ENCODE measurements at places on chromosomes 13 and 19. TPM values are rescaled to one million over a fixed set of nuclear protein-coding genes. Genes with fewer than 3 reads are reported as not detected.

- DNase-seq: no peak
- no peaks in the 10 kb centered on the region for H3K36me3 ChIP-seq
- no peak overlapping the region for H3K27ac ChIP-seq
- H3K27me3 ChIP-seq: no peaks in the 10 kb centered on the region
- H3K4me1 ChIP-seq: no peaks in the 10 kb centered on the region
- H3K4me3 ChIP-seq: no peak overlapping the region
Observed at GRCh38 chr19:53773999-53774398, 50.1 kb downstream of the NLRP12 start.

GRCh38 chr19:29623726-29624488, 17.8 kb downstream of the POP4 start:
- no peaks in the 10 kb centered on the region for H3K27me3 ChIP-seq
- DNase-seq: no peak
- H3K4me1 ChIP-seq: peaks cover 3% of the 10 kb centered on the region

DNA sequence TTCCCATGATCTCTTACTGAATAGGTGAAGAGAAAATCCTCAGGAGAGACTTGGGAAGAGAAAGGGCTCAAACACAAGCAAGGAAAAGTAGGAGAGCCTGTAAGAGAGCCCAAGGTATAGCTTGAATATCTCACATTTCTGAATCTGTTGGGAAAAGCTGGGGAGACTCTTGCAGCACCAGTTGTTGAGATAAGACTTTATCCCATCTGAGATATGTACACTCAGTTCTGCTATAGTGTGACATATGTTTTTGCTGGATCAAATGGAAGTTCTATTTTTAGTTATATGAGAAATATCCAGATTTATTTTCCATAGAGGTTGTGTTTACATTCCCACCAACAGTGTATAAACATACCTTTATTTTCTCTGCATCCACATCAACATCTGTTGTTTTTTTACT, 246.1 kb downstream of the NDFIP2 start:
- no peak for DNase-seq
- no peak overlapping the region for H3K4me3 ChIP-seq
- no peaks in the 10 kb centered on the region for H3K27me3 ChIP-seq
- no peak overlapping the region for H3K27ac ChIP-seq
- peaks cover 30% of the 10 kb centered on the region for H3K4me1 ChIP-seq
- H3K36me3 ChIP-seq: no peaks in the 10 kb centered on the region

- no peak overlapping the region for H3K27ac ChIP-seq
- H3K36me3 ChIP-seq: no peaks in the 10 kb centered on the region
- no peaks in the 10 kb centered on the region for H3K27me3 ChIP-seq
Observed at GRCh38 chr19:29965492-29965891, 23.5 kb downstream of the URI1 start.

The C13orf42 gene
- not detected for total RNA-seq

The ZNF709 gene
- 3.4 TPM for total RNA-seq

DNA sequence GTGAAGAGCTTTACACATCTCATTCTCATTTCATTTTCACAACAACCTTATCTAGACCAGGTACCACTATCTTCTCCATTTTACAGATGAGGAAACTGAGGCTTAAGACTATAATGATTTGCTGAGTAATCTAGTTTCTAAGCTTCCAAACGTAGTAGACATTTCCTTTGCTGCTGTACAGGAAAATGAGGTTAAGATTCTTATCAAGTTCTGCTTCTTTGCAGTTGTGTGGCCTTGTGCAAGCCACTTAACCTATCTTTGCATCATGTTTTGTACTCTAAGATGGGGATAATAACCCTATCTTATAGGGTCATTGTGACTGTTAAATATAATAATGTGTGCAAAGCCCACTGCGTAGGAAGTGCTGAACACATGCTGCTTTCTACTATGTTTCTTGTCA, 307.9 kb downstream of the HS6ST3 start:
- H3K36me3 ChIP-seq: no peaks in the 10 kb centered on the region
- no peak overlapping the region for H3K27ac ChIP-seq
- no peak overlapping the region for H3K4me3 ChIP-seq
- no peaks in the 10 kb centered on the region for H3K4me1 ChIP-seq

DNA sequence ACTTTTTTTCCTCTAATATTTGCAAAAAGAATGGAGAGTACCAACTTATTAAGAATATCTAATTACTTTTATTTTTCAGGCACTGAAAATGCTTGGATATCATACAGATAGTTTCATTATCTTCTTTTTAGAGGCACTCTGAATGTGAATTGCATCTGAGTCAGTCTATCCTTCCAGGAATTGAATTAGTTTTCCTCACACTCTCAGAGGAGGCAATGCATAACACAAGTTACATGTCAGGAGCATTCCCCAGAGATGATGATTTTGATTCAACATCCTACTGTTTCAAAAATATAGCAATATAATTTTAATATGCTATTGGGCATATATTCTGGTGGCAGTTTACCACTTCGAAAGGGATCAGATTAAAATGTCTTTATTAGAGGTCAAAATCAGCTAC, 1315.4 kb downstream of the PCDH9 start:
- H3K27ac ChIP-seq: peak overlapping the region; percentile 29
- H3K4me1 ChIP-seq: peaks cover 5% of the 10 kb centered on the region
- H3K4me3 ChIP-seq: no peak overlapping the region

The PRTN3 gene
- not detected for total RNA-seq

The HSH2D gene
- 2.0 TPM for total RNA-seq

DNA sequence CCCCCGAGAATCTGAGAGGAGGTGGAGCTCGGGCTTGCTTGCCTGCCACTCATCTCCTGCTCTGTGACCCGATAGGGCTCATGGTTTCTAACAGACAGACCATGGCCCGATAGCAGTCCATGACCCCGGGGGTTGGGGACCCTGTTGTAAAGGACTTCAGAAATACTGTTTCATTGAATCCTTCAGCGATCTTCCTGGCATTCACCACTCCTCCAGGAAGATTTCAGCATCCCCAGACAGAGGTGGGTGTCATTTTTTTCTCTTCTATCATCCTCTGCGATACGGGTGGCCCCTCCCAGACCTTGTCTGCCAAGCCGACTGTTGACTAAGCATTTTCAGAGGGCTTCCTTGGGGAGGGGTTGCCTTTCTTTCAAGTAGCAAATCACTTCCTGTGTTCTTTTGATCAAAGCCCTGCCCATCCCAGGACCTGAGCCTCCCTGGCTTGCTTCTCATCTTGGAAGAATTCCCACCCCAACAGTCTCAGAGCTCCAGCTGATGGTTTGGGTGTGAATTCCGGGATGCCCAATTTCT, 1.7 kb downstream of the MYO1F start:
- peaks cover 5% of the 10 kb centered on the region for H3K27me3 ChIP-seq
- no peak for DNase-seq
- H3K36me3 ChIP-seq: no peaks in the 10 kb centered on the region
- peak overlapping the region; percentile 17 for H3K4me3 ChIP-seq

GRCh38 chr19:13154241-13154778, 4.1 kb downstream of the IER2 start:
- H3K36me3 ChIP-seq: peaks cover 10% of the 10 kb centered on the region
- peak; percentile 94 for DNase-seq
- no peaks in the 10 kb centered on the region for H3K27me3 ChIP-seq
- peak overlapping the region; percentile 91 for H3K27ac ChIP-seq
- peak overlapping the region; percentile 97 for H3K4me3 ChIP-seq

The ZNF329 gene
- 7.5 TPM for total RNA-seq

DNA sequence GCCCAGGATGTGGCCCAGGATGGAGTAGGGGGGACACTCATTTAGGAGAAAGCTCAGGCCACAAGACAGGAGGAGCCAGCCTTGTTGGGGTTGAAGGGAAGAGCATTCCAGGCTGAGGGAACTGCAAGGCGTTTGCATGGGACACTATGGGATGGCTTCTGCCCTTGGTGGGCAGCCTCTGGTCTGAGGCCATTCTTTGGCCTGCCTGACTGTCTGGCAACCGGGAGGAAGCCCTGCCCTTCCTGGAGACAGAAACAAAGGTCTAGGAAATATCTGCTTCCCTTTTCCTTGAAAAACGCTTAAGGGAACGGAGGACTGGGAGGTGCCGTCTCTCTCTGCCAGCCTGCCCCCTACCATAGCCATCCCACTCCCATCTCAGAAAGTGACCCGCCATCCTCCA, 2.8 kb upstream of the ICAM1 start:
- peak overlapping the region; percentile 88 for H3K27ac ChIP-seq
- H3K27me3 ChIP-seq: peaks cover 19% of the 10 kb centered on the region
- peaks cover 7% of the 10 kb centered on the region for H3K4me1 ChIP-seq

The PDX1 gene
- total RNA-seq: not detected

GRCh38 chr19:50896591-50897190, 14.5 kb downstream of the KLK4 start:
- no peak overlapping the region for H3K27ac ChIP-seq
- no peaks in the 10 kb centered on the region for H3K4me1 ChIP-seq
- no peak overlapping the region for H3K4me3 ChIP-seq
- H3K36me3 ChIP-seq: no peaks in the 10 kb centered on the region
- DNase-seq: no peak
- peaks cover 38% of the 10 kb centered on the region for H3K27me3 ChIP-seq

- H3K4me3 ChIP-seq: no peak overlapping the region
- DNase-seq: no peak
- no peak overlapping the region for H3K27ac ChIP-seq
- H3K4me1 ChIP-seq: no peaks in the 10 kb centered on the region
- H3K36me3 ChIP-seq: no peaks in the 10 kb centered on the region
- no peaks in the 10 kb centered on the region for H3K27me3 ChIP-seq
Observed at GRCh38 chr13:104086210-104086609, 1020.0 kb upstream of the SLC10A2 start.

GRCh38 chr19:18778076-18778389, 13.1 kb downstream of the COMP start:
- H3K27me3 ChIP-seq: peaks cover 27% of the 10 kb centered on the region
- H3K27ac ChIP-seq: no peak overlapping the region
- no peak for DNase-seq
- H3K4me3 ChIP-seq: no peak overlapping the region

DNA sequence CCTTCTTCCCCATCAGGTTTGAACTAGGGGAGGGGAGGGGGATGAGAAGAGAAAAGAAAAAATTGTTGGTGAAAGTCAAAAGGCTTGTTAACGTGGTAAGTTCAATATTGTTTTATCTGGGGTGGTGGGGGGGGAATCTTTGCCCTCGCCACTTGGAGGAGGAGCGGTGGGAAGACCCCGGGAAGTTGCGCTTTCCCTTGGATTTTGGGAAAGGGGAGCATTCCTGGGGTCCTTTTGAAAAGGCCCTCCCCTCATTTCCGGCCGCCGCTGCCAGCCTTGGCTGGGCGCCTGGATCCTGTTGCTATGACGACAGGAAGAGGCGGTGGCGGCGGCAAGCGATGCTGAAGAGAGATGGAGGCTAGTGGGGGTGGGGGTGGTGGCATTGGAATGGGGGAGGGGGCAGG, 4.6 kb upstream of the CACNG8 start:
- H3K36me3 ChIP-seq: no peaks in the 10 kb centered on the region
- H3K4me3 ChIP-seq: no peak overlapping the region
- H3K27ac ChIP-seq: no peak overlapping the region
- no peak for DNase-seq

GRCh38 chr19:46954993-46955812, 64.4 kb upstream of the NPAS1 start:
- no peaks in the 10 kb centered on the region for H3K36me3 ChIP-seq
- no peak overlapping the region for H3K27ac ChIP-seq
- DNase-seq: no peak
- H3K27me3 ChIP-seq: no peaks in the 10 kb centered on the region

DNA sequence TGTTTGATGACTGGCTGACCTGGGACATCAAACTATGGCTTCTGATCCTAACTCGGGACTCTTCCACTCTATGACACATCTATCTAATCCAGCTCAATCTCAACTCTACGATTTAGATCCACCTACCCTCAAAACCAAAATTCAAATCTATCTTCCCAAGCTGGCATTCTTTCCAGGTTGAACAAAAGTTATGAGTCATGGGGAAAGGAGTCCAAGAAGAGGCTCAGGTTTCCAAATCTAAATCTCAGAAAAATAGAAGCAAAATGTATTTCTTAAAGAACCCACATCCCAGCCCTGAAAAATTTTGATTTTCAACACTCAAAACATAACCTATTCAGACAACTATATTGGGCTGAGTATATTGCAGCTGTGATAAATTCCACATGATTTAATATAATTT, 143.9 kb upstream of the IPO5 start:
- H3K36me3 ChIP-seq: no peaks in the 10 kb centered on the region
- no peak for DNase-seq
- no peaks in the 10 kb centered on the region for H3K27me3 ChIP-seq
- H3K27ac ChIP-seq: no peak overlapping the region
- H3K4me1 ChIP-seq: no peaks in the 10 kb centered on the region
- H3K4me3 ChIP-seq: no peak overlapping the region

GRCh38 chr13:31334994-31335557, 135.3 kb downstream of the B3GLCT start:
- no peaks in the 10 kb centered on the region for H3K4me1 ChIP-seq
- no peaks in the 10 kb centered on the region for H3K36me3 ChIP-seq
- H3K27me3 ChIP-seq: no peaks in the 10 kb centered on the region
- H3K27ac ChIP-seq: no peak overlapping the region
- DNase-seq: no peak

Measured in heart right ventricle (tissue), 16 donors.